Thoracic aorta (tissue), 2 donors: ENCODE measurements at places on chromosomes 2 and 18. TPM values are rescaled to one million over a fixed set of nuclear protein-coding genes. Genes with fewer than 3 reads are reported as not detected.
A peak's percentile ranks its signal among the peaks of the same experiment; 100 is the strongest.

Gene MDH1B
- total RNA-seq, result not detected

Gene SERPINB11
- total RNA-seq, result not detected

Gene ZNF516
- total RNA-seq, result 19.8 TPM

Gene PRKCE
- total RNA-seq, result 5.8 TPM

Gene TFPI
- total RNA-seq, result 86.8 TPM

Gene CHRND
- not detected for total RNA-seq

- H3K4me3 ChIP-seq, result no peak overlapping the region
- H3K4me1 ChIP-seq, result no peaks in the 10 kb centered on the region
- no peaks in the 10 kb centered on the region for H3K36me3 ChIP-seq
- H3K27ac ChIP-seq, result no peak overlapping the region
- H3K27me3 ChIP-seq, result no peaks in the 10 kb centered on the region
Measured at GRCh38 chr18:841647-842370, 29.8 kb upstream of the YES1 start.

- DNase-seq, result no peak
- no peaks in the 10 kb centered on the region for H3K36me3 ChIP-seq
- no peaks in the 10 kb centered on the region for H3K27me3 ChIP-seq
- H3K27ac ChIP-seq, result no peak overlapping the region
- H3K4me1 ChIP-seq, result peaks cover 7% of the 10 kb centered on the region
Measured at GRCh38 chr2:42775810-42776209, 11.9 kb upstream of the OXER1 start.

DNA sequence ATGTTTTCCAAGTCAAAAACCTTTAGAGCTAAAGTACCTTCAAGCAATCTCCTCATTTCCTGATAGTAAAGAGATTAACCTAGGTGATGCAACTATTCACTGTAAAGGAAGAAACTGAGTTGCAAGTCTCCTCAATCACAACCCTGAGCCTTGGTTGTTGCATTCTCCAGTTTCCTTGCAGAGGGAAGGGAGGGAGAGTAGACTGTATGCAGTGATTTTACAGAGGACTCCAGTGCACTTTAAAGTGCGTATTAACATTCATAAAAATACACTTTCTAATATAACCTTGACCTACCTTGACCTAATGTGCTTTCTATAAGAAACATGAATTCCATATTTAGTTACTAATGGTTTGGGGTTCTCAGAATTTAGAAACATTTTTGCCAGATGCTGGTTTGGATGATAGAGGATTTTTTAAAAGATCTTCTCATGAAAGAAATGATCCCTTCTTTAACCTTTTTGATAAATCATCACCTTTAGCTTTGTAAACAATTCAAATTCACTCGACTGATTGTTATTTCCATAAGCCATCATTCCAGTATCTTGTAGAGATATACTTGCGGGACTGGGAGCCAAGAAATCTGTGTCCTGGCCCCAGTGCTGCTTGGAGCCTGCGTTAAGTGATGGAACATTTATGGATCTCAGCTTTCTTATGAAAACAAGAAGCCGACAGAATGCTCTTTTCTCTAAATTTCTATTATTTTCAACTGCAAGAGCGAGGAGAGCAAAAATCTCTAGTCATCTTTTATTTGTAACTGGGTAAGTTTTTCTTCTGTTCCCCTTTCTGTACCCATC, 228.3 kb downstream of the ZNF521 start:
- H3K4me3 ChIP-seq, result no peak overlapping the region
- DNase-seq, result no peak
- H3K36me3 ChIP-seq, result no peaks in the 10 kb centered on the region
- no peak overlapping the region for H3K27ac ChIP-seq
- H3K4me1 ChIP-seq, result no peaks in the 10 kb centered on the region

GRCh38 chr2:11839916-11840315, 93.5 kb downstream of the LPIN1 start:
- no peaks in the 10 kb centered on the region for H3K27me3 ChIP-seq
- no peak overlapping the region for H3K27ac ChIP-seq
- H3K36me3 ChIP-seq, result no peaks in the 10 kb centered on the region
- DNase-seq, result no peak
- H3K4me1 ChIP-seq, result no peaks in the 10 kb centered on the region
- no peak overlapping the region for H3K4me3 ChIP-seq

GRCh38 chr2:122340246-122340645, 584.8 kb downstream of the TSN start:
- no peaks in the 10 kb centered on the region for H3K4me1 ChIP-seq
- no peak overlapping the region for H3K27ac ChIP-seq
- H3K27me3 ChIP-seq, result no peaks in the 10 kb centered on the region
- H3K4me3 ChIP-seq, result no peak overlapping the region
- H3K36me3 ChIP-seq, result no peaks in the 10 kb centered on the region
- no peak for DNase-seq

DNA sequence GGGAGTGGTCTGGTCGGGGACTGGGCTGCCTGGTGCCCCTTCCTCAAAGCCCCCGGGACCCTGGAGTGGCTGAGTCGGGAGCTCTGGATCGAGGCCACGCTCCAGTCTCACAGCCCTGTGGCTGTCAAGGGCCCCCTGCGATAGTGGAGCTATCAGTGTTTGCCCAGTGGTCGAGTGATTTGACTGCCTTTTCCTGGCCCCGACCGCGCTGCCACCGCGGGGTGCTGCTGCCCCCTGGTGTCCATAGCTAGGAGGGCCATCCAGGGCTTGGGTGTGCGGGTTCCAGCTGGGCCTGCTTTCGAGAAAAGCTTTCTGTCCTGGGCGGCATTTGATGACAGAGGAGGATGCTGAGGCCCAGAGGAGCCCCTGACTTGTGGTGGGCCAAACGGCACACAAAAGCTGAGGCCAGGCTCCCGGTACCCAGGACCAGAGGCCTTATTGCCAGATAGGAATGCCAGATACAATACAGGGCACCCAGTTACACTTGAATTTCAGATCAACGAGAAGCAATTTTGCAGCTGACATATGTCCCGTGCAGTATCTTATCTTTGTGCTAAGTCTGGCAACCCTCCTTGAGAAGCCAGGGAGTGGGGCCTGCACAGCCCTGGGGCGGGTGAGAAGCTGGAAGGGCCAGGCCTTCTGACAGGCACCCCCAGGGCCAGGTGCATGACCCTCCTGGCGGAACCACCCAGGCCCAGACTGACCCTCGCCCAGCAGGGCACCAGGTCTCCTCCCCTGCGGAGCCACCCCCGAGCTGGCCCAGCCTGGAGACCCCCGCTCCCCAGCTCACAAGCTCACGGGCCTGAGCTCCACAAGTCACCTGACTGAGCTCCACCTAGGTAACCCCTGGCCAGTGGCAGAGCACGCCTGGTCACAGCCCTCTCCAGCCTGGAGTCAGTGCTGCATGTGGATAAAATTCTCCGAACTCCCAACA, 13.0 kb downstream of the ODC1 start:
- H3K27me3 ChIP-seq, result no peaks in the 10 kb centered on the region
- H3K27ac ChIP-seq, result no peak overlapping the region
- peaks cover 16% of the 10 kb centered on the region for H3K4me1 ChIP-seq
- no peak overlapping the region for H3K4me3 ChIP-seq

- H3K27ac ChIP-seq, result no peak overlapping the region
- H3K4me1 ChIP-seq, result no peaks in the 10 kb centered on the region
- no peak for DNase-seq
- H3K27me3 ChIP-seq, result no peaks in the 10 kb centered on the region
- no peaks in the 10 kb centered on the region for H3K36me3 ChIP-seq
Measured at GRCh38 chr2:216242365-216242764, 129.9 kb downstream of the MARCHF4 start.

DNA sequence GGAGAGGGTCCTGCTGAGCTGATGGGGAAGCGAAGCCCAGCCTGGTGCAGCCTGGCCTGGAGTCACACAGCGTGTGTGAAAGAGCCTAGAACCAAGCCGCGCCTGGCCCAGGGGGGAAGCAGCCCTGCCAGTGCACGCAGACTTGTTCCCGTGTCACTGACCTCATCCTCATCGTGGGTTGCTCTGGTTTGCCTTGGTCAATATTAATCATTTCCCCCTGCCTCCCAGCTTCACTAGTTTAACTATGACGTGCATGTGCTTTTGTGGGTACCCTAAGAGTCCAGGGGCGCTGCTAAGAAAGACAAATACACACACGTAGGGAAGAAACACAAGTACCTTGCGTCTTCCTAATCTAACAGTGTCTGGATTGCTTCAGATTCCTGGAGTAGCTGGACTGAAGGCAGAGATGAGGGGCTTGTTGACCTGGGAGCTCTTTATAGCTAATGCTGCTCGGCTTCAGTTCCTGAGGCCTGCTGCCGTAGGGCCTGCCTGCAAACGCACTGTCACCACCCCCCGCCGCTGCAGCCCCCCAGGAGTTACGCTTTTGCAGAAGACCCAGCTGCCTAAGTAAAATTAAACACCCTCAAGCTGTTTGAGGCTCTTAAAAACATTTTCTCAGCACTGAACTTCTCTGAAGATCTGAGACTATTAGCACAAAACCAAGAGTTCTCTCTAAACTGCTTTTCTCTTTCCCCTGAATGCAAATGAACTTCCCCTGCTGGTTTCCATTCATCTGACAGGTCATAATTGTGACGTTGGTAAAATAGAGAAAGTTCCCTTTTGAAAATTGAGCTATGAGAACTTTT, 159.2 kb downstream of the FAM210A start:
- DNase-seq, result no peak
- H3K4me3 ChIP-seq, result no peak overlapping the region
- H3K27ac ChIP-seq, result peak overlapping the region; percentile 53
- H3K36me3 ChIP-seq, result no peaks in the 10 kb centered on the region

DNA sequence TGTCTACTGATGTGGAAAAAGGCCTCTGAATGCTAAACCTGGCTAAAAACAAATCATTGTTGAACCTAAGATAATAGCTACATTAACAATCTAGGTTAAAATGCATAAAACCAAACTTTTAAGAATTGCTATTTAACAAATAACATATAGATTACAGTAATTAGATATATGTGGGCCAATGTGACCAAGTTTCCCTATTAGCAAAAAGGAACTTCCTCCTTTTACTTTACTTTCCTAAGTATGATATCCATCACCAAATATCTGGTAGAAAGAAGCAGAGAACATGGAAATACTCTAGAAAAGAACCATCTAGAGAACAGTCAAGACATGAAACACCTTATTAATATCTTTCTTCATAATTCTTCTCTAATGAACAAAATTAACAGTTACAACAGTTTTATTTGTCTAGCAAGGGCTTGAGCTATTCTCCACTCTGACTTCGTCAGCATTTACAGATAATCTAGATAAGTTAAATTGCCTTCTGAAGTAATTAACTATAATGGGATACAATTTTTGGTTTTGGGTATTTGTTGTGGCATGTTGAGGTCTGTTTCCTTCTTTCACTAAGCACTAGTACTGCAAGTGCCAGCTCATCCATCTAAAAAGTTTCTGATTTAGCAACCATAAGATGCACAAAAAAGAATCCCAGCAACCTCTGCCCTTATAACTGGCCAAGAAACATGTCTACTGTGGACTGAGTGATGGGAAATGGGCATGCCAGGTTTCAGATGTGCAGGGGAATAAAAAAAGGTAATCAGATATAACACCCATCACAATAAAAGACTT, 53.3 kb downstream of the MEMO1 start:
- no peaks in the 10 kb centered on the region for H3K4me1 ChIP-seq
- no peak for DNase-seq
- no peaks in the 10 kb centered on the region for H3K27me3 ChIP-seq
- H3K36me3 ChIP-seq, result no peaks in the 10 kb centered on the region
- H3K4me3 ChIP-seq, result no peak overlapping the region

DNA sequence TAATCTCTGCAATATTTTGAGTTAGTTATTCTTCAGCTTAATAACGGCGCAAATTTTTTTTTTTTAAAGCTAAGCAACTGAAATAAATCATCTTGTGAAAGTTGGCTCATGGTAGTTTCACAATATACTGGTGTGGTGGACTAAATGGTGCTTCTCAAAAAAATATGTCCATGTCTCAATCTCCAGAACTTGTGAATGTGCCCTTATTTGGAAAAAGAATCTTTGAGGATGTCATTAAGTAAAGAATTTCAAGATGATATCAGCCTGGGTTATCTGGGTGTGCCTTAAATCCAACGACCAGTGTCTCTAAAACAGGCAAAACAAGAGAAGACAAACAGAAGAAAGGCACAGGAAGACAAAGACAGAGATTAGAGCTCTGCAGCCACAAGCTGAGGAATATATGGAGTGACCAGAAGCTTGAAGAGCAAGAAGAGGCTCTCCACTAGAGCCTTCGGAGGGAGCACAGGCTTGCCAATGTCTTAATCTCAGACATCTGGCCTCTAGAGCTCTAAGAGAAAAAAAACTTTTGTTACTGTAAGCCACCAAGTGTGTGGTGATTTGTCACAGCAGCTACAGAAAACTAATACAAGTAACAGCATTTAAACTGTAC, 71.4 kb downstream of the HNMT start:
- H3K4me1 ChIP-seq, result no peaks in the 10 kb centered on the region
- no peak overlapping the region for H3K27ac ChIP-seq
- DNase-seq, result no peak
- H3K36me3 ChIP-seq, result no peaks in the 10 kb centered on the region

DNA sequence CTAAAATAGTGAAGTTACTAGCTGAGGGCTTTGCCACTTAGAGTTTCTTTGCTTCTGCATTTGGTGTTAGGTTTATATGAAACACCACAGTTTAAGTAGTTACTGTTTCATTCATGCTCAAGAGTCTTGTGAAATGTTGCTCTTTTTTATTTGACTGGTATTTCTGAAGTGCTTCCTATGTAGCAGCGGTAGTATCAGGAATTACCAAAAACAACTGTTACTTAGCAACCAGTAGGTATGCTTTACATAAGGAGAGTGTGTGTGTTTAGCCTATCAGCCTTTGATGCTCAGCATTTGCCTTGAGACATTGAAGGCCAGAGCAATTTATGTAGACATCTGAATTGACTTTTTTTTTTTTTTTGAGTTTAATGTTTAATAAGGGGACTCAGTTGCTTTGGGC, 3.6 kb downstream of the DIS3L2 start:
- peaks cover 18% of the 10 kb centered on the region for H3K4me1 ChIP-seq
- no peak overlapping the region for H3K4me3 ChIP-seq
- no peaks in the 10 kb centered on the region for H3K27me3 ChIP-seq
- H3K36me3 ChIP-seq, result no peaks in the 10 kb centered on the region
- no peak overlapping the region for H3K27ac ChIP-seq
